ENCODE measurements at places on chromosomes 11 and 22.
A peak's percentile ranks its signal among the peaks of the same experiment; 100 is the strongest.

- no peak for DNase-seq
These were observed 138.4 kb upstream of the BDNF start for GRCh38 chr11:27838674-27839073.

GRCh38 chr11:8008212-8008611 is 21.1 kb downstream of the EIF3F start:
- peak; percentile 53 for DNase-seq

DNA sequence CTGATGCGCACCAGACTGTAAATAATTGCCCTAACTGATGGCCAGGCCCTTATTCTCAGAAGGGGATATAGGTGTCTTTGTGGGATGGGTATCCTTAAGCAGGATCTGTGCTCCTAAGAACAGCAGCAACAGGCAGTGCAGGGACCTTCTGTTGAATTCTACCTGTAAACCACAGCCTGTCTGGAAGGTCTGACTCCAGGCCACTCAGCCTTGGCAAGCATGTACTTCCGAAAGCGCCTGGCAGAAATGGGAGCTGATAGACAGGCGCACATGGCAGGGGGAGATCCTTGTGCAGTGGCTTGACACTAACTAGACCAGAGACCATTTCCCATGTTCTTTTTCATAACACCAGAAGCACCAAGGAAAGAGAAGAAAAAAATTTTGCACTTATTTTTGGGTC is 59.0 kb downstream of the C22orf31 start:
- DNase-seq = no peak

DNA sequence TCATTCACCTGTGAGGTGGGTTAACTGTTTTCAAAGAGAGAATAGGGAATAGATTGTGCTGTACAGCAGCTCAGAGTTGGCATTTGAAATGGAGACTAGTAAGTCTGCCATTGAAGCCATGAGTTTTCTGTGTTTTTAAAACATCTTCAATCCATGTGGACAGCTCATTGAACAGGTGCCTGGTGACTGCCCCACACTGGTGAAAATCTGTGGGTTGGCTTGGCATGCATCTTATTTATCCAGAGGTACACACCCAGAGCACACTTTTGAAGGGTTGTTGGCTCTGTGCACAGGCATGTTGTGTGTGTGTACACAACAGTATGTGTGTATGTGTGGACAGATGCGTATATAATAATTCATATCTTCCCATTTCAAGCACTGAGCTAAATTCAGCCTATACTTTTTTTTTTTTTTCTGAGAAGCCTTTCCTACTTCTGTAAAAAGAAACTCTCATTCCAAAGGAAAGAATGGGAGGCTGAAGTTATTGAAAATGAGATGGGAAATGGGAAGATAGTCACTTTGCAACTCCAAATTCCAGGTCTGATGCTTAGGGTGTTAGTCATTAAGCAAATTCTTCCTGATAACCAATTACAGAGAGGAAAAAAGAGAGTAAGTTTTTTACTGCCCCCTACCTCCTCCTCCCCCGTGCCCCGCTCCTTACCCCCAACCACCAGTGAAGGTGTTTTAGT is 7.0 kb upstream of the LYVE1 start:
- no peak for DNase-seq

DNA sequence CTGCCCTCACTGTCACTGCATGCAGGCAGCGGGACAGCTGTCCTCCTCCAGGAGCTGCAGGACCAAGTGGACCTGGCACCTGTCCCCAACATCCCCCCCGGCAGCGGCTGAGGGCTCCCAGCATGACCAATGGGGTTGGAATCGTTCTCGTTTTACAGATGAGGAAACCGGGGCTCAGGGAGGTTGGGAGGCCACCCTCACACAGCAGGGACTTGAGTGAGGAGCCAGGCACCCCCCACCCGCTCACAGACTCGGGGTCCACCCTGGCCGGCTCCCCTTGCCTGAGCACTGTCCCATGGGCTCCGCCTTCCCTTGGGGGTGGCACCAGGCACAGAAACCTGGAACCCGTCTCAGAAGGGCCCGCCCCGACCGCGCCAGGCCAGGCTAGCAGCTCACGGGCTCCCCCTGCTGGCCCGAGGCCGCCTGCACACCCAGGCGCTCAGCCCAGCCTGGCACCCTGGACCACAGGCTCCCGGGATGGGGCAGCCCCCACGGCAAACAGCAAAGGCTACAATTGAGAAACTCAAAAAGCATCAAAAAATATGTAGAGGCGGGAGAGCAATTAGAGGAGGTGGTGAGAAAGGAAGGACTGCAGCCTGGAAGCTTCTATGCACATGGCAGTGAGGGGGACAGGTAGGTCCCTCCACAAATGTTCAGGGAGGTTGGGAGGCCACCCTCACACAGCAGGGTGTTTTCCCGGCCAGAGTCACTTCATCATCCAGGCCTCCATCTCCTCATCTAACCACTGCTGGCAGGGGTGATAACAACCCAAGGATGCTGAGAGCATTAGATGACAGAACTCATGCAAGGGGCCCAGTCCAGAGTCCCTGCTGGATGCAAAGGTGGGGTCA is 12.8 kb downstream of the MACROD1 start:
- DNase-seq = peak; percentile 69

GRCh38 chr22:49582181-49582580 is 245.5 kb downstream of the BRD1 start:
- no peak for DNase-seq

DNA sequence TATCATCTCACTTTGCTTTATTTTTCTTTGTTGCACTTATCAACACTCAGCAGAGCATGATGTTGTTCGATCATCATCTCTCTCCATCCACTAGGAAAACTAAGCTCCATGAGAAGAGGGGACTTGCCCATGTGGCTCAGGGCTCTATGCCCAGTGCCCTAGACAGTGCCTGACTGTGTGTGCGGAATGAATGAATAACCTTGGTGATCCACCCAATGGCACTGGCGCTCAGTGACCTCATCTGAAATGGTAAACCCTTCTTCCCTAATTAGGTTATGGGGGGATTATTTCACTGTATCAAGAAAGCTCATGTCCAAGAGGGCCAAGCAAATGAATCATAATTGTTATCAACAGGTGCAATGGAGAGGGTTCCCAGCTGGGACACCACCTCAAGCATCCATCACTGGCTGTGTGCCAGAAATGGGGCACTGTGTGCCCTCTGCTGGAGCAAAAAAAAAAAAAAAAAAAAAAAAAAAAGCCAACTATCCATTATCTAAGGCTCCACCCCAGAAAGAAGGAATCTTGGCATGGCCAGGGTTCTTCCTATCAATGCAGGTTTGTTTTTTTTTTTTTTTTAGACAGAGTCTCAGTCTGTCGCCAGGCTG is 172.6 kb downstream of the LARGE1 start:
- peak; percentile 5 for DNase-seq

DNA sequence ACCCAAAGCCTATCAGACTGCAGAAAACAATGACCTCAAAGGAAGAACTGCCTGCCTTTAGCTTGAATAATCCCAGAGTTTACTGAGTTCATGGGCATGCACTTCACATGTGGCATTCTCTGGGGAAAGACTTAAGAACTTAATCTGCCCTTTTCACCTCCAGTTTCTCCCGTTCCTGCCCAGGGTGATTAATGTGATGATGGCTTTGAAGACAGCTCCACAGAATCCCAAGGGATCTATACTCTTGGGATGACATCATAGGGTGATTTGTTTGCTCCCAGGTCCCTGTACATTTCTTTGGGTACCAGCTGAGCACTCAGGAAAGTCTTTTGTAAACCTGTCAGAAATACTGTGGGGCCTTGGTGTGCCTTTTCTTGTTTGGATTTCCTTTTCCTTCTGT is 14.0 kb downstream of the FJX1 start:
- DNase-seq = no peak

GRCh38 chr22:45009606-45010531 is at the start of gene PHF21B:
PHF21B (minus strand) TSS chr22:45010005; CDS start chr22:45009549, 456 bp downstream.
- no peak for DNase-seq

DNA sequence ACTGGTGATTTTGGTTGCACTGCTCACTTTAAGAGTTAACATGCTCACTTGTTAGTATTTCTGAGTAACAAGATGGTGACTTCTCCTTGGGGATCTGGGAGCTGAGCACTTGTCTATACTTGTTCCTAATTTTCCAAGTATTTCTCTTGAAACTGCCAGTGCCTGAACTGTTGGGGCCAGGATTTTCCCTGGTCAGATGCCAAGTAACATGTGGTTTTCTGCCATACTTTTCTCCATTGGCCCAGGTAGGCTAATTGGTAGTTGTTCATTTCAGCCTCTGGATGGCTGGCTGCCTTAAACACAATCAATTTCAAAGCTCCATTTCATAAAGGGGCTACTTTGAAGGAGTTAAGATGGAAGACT is 35.0 kb downstream of the RNF141 start:
- no peak for DNase-seq

DNA sequence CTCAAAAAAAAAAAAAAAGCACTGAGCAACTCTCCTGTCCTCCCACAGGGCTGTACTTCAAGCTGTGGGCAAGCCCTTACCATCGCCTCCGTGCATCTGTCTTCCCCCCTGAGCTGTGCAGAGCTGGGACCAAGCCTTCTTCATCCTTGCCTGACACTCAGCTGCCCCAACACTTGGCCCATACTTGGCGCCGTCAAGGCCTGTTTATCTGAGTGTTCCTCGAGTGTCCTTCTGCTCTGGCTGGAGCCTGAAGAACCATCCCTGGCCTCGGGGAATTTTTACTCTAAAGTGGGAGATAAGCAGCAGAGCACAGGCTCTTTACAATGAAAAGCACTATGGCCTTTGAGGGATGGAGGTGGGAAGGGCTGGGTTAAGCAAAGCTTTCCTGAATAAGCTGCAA is 1.6 kb upstream of the TIRAP start:
- no peak for DNase-seq
